NCI-H2081 (cell line): ENCODE measurements at places on chromosomes 5 and 9.

GRCh38 chr5:77259476-77259875 lies 49.0 kb downstream of the PDE8B start:
- no peak for DNase-seq

GRCh38 chr5:169272111-169272510 lies 28.8 kb downstream of the SLIT3 start:
- DNase-seq = no peak

GRCh38 chr5:164073081-164073480 lies 567.7 kb downstream of the MAT2B start:
- no peak for DNase-seq

DNA sequence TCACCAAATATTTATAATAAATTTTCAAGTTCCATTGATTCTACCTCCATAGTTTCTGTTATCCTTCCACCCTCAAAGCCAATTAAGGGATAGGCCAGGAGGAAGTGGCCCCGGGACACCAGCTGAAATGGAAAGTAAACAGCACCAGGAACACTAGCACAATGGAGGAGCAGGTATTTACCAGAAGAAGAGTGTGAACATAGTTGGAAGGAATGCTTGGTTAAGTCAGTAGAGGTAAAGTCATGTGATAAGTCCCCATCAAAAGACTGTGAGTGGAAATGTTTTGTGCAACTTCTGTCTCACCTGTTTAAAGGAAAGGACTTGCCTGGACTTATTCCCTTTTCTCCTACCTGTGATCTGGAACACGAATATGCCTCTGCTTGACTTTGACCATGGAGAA lies 146.7 kb upstream of the RAI14 start:
- DNase-seq = no peak

DNA sequence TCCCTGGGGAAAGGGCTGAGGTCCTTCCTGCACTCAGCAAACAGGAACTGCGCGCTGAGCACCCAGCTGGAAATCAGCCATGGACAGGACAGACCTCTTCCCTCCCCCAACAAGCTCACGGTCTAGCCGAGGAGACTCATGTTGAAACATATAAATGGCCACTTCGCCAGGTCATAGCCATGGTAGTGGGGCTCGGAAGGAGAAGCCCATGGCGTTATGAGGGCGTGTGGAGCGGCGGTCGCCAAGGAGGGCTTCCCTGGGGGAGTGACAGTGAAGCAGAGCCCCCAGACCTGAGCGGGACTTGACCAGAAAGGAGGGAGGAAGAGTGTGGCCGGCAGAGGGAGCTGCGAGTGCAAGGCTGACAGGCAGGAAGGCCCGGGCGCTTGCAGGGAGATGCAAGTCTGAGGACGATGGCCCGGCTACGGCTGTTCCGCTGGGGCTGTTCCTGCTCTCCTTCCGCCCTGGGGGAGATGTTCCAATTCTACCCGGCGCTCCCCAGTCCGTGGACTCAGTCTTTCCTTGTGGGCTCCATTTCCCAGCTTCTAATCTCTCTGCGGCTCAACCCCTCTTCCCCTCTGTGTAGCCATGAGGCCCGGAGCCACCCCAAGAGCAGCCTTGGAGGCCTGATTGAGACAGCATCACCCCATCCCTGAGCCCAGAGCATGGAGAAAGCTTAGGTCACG lies 43.9 kb upstream of the PRRC2B start:
- peak; percentile 81 for DNase-seq

GRCh38 chr5:73444499-73445438 lies 3.8 kb downstream of the FOXD1 start:
- no peak for DNase-seq

GRCh38 chr5:16119790-16120189 lies 59.8 kb downstream of the MARCHF11 start:
- no peak for DNase-seq

- peak; percentile 31 for DNase-seq
These were observed 22.9 kb downstream of the RGMB start for GRCh38 chr5:98796197-98796972.

DNA sequence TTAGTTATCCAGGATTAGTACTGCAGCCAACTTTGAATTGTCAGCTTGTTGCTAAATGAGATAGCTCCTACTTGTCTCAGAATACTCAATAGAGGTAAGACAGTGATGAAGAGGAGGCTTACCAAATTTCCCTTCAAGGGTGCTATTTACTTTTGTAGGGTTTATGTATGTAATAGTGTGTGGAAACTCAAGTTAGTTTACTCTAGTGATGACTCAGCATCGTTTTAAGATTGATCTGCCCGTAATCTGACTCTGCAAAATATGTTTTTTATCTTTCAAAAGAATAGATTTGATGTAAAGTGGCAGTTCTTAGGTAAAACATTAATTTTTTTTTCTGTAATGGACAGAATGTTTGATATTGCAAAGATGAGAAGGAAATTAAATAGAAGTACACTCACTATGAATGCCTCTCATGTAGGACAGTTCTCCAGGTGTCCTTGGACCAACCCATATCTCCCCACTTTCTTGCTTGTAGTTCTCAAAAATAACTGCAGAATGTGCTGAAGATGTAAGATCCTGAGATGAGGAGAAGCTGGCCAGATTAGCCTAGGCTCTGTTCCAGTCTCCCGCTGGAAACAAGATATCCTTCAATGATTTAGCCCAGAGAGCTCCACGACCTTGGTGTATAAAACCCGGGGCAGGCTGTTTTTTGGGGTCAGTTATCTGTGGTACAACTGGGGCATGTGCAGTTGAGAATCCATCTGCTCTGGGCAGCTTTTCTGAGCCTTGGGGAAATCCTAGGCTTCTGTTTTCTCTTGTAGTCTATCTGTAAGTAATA lies 24.4 kb upstream of the MROH2B start:
- DNase-seq = no peak

DNA sequence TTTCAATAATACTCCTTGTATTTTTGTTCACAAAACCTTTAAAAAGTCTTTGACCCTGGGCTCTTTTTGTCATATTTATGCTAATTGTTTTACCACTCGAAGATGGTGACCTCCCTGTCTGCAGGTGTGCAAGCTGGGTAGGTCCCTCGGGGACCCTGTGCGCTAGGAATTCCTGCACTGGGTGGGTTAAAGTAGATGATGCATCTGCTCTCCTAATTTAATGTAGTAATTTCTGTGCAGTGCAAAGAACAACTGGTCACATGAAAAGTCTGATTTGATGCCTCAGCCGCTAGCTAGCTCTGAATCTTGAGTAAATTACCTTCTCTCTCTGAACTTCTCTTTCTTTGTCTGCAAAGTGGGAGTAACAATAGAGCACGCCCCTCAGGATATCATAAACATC lies 139.1 kb upstream of the OTULINL start:
- DNase-seq = no peak

GRCh38 chr9:96450613-96451528 lies 902 bp downstream of the HABP4 start:
- DNase-seq = peak; percentile 2

DNA sequence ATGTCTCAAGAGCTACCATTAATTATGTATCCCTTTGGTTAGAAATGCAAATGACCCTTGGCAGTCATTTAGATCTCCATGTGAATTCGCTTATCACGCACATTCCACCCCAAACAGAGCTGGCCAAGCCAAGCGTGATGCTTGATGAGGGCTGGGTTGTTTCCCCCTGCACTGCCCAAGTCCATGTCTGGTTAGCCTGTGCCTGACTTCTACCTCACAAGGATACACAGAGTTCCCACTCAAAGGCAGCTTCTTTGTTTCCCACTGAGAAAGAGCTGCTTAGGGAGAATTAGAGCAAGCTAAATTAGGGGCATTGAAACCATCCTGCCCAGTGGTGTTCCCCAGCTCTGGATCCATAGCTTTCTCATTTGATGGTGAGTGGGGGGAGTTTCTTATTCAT lies 87.2 kb downstream of the FSTL4 start:
- DNase-seq = no peak

GRCh38 chr5:2254406-2254805 lies 371.7 kb upstream of the IRX4 start:
- no peak for DNase-seq

DNA sequence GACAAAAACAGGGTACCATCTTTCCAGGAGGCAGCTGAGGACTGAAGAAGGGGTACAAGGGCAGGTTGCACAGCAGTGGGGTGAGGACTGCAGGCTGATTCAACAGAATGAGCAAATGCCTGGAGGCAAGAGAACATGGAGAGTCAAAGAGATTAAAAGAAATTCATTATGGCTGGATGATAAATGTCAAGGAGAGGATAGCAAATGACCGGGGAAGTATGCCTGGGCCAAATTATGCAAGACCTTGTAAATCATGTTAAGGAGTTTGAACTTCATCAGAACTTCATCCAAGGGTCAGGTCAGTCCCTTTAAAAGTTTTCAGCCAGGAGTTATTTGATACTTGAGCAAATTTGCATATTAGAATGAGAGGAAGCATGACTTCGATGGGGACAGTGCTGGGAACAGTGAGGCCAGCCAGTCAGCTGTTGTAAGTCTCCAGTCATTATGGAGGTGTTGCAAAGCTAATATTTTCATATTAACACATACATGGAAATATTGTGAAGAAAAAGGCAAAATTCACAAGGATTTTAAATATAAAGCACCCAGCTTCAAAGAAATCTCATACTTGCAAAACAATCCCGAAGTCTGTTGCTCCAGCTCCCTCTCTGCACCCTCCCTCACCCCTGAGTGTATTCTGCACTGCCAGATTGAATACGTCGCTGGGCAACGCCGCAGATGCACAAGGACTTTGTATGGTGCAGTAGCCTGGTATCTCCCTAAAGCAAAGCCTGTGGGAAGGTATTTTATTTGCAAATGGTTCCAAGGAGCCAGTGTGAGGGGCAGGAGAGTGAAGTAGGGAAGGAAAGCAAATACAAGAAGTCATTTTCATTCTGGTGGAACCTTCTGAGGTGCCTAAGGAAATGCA lies 509.8 kb upstream of the TLE4 start:
- no peak for DNase-seq

- DNase-seq = no peak
These were observed 2.7 kb upstream of the PCBD2 start for GRCh38 chr5:134902071-134902801.

DNA sequence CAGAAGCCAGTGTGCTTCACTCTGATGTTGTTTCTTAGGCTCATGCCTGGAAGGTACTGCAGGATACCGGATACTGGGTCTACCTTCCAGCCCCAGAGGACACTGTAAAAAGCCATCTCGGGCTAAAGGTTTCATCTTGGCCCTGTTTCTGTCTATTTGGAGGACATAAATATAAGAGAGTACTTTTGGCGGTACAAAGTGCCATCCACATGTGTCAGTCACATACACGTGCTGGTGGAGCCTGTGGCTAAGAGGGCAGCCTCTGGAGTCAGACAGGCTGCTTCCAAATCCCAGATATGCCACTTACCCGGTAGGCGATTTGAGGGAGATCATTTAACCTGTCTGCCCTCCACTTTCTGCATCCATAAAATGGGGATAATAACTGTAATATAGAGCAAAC lies 160.4 kb downstream of the NR3C1 start:
- DNase-seq = no peak

GRCh38 chr5:17260549-17260948 lies 43.1 kb downstream of the BASP1 start:
- DNase-seq = peak; percentile 72

DNA sequence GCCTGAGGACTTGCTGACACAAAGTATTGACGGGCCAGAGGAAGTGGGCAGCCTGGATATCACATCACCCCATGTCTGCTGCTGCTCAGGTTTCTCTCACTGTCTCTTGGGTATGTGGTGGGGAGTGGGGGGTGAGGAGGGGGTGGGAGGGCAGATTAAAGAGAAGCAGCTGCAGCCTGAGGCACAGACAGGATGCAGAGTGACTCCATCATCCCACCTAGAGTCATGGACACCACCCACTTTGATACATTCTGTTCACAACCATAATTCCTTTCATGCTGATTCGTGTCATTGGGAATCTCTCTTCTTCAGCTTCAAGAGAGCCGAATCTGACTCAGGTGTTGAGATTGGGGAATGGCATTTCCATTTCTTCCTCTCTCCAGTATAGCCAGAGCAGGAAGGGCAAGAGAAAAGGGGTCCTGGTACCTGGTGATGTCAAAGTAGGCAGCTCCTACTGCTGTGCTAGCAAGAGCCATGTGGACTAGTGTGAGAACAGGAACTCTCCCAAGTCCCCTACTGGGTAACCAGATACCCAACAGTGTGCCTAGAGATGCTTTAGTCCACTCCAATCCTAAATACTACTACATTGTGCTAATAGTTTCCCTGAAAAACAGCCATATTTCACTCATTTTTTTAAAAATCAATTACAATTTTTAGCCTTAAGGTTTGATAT lies 22.4 kb downstream of the GRAMD2B start:
- DNase-seq = no peak

GRCh38 chr5:62778316-62779009 lies 199.8 kb downstream of the LRRC70 start:
- DNase-seq = no peak

DNA sequence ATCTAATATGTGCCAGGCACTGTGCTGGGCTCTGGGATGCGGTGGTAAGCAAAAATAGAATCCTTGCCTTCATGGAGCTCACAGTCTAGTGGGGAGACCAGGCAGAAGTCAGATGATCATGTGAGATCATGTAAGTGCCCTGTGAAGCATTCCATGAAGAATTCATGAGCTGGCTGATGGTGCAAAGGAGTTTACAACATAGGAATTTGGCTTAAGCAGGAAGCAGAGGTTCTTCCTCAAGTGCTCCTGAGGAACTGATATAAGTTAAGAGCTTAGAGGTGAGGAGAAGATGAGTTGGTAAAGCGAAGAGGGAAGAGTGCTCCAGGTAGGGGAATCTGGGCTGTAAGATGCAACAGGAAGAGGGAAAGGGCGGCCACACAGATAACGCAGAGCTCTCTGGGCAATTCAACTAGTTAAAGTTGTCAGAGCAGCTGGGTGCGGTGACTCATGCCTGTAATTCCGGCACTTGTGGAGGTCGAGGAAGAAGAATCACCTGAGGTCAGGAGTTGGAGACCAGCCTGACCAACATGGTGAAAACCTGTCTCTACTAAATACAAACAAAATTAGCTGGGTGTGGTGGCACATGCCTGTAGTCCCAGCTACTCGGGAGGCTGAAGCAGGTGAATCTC lies 78.5 kb upstream of the SPATA31D4 start:
- no peak for DNase-seq

GRCh38 chr5:86175224-86175623 lies 442.5 kb upstream of the COX7C start:
- no peak for DNase-seq

DNA sequence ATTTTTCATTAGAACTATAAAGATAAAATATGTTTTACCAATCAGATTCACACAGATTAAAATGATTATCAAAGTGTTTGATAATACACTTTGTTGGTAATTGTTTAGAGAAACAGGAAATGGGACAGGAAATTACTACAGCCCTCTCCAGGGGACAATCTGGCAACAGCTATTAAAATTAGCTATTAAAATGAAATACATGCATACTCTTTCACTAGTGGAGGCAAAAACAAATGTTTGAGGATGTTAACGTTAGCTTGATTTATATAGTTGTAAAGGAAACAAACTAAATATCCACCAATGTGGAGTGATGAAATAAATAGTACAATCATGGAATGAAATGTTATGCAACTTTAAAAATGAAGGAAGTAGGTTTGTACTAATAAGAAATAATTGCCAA lies 53.7 kb downstream of the TARS1 start:
- DNase-seq = no peak

- no peak for DNase-seq
These were observed 1.7 kb downstream of the DBN1 start for GRCh38 chr5:177471610-177472356.

- DNase-seq = no peak
These were observed 309.1 kb downstream of the DMAC1 start for GRCh38 chr9:7490317-7491108.

GRCh38 chr5:132027027-132027426 lies 15.6 kb upstream of the ACSL6 start:
- no peak for DNase-seq
